ENCODE measurements at places on chromosomes 6 and 20. TPM values are rescaled to one million over a fixed set of nuclear protein-coding genes. Genes with fewer than 3 reads are reported as not detected.

DNA sequence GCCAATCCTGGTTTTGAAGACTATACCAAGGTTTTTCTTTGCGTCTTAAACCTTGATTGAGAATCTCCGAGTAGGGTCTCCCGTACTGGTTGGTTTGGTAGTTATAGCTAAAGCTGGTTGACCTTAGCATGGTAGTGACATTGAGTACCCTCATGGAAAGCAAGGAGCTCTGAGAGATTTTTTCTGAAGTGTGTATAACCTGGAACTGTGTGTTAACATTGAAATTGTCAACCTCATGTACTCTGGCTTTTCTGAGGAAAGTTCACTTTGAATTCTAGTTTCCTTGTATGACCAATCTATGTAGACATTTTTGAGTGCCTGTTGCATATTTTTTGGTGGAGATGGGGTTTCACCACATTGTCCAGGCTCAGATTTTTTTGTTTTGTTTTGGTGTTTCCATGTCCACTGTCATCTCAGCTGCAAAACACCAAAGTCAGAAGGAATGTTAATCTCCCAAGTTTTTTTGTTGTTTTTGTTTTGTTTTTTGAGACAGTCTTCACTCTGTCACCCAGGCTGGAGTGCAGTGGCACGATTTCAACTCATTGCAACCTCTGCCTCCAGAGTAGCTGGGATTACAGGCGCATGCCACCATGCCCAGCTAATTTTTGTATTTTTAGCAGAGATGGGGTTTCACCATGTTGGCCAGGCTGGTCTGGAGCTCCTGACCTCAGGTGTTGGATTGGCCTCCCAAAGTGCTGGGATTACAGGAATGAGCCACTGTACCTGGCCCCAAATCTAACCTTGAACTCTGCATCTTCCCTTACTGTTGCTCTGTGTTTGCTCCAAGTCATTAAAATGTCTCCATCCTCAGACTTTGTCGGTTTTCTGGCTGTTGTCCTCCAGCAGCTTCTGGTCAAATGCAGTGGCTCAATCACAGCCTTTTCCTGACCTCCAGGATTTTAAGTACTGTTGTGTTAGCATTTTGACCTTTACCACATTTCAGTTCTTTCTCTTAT, 4.3 kb downstream of the RPS12 start:
- DNase-seq: no peak

The SIRPB1 gene
- 7.6 TPM for total RNA-seq

GRCh38 chr6:47451162-47451561, 26.4 kb upstream of the CD2AP start:
- DNase-seq: no peak

DNA sequence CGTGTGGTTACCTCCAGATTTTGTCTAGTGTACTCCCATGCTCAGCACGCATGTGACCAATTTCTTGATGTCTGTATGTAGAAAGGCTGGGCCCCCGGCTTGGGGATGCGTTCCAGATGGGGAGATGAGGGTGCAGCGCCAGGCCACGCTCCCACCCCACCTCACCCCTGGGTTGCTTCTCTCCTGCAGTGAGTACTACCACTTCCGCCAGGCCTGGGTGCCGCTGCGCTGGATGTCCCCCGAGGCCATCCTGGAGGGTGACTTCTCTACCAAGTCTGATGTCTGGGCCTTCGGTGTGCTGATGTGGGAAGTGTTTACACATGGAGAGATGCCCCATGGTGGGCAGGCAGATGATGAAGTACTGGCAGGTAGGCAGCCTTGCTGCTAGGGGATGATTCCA, 11.5 kb upstream of the SRF start:
- DNase-seq: no peak

DNA sequence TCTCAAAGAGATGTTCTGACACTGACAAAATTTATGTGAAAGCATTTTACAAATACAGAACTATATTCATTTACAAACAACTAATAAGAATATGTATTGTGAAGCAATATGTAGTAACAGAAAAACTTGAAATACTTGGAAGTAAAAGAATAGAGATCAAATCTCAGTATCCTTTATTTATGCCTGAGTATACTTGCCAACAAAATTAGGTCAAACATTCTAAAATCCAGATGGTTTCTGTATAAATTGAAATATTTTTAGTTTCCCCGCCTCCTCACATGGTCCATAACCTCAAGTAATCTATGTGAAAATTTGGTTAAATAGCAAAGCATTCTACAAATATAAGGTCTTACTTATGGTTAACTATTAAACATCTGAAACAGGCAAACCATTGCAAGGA, 545.4 kb downstream of the EYS start:
- no peak for DNase-seq

GRCh38 chr6:53439556-53439955, 90.8 kb upstream of the ELOVL5 start:
- no peak for DNase-seq

The PDE7B gene
- 5.4 TPM for total RNA-seq

The NCOA6 gene
- 24.4 TPM for total RNA-seq

- no peak for DNase-seq
These were observed 108.1 kb upstream of the GPR6 start for GRCh38 chr6:109870089-109870410.

The NUDT3 gene
- total RNA-seq: 32.4 TPM

GRCh38 chr6:4794140-4794707, 18.0 kb downstream of the CDYL start:
- no peak for DNase-seq

DNA sequence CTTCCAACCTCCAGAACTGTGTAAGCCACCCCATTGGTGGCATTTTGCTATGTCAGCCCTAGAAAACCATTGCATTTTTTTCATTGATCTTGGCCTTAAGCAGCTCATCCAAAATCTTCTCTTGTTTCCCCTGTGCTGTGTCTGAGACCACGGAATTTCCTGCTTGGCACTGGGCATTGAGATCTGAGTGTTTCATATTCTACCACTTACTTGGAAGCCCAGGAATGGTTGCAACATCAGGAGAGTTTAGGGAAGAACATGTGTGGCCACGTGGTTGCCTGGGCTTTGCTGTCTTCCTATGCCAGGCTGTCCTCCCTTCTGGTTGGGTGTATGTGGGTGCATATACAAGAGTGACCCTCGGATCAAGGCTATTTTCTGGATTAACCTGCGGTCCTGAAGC, 139.3 kb upstream of the PMEPA1 start:
- DNase-seq: no peak

GRCh38 chr6:167757249-167757648, 69.5 kb upstream of the AFDN start:
- DNase-seq: no peak

- DNase-seq: no peak
These were observed 586.6 kb upstream of the BTBD3 start for GRCh38 chr20:11331096-11331495.

- DNase-seq: no peak
These were observed 64.1 kb downstream of the TFAP2C start for GRCh38 chr20:56693217-56693616.

The ANKEF1 gene
- total RNA-seq: 4.9 TPM

The RAET1L gene
- total RNA-seq: not detected

DNA sequence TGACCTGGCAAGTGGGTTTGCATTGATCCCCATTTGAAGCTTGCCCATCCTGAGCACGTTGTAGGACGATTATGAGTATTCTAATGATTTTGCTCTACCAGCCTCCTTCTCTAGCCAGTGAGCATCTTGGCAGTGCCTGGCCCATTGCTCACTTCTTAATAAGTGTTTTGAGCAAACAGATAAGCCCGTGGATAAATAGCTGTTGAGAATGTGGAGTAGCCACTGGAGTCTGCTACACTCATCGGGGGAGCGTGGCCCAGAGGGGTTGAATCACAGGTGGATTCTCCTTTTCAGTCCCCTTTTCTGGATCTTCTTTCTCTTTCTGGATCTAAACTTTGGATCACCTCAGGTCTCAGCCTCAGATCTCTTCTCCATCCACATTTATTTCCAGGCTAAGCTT, 15.9 kb upstream of the EDN3 start:
- no peak for DNase-seq

DNA sequence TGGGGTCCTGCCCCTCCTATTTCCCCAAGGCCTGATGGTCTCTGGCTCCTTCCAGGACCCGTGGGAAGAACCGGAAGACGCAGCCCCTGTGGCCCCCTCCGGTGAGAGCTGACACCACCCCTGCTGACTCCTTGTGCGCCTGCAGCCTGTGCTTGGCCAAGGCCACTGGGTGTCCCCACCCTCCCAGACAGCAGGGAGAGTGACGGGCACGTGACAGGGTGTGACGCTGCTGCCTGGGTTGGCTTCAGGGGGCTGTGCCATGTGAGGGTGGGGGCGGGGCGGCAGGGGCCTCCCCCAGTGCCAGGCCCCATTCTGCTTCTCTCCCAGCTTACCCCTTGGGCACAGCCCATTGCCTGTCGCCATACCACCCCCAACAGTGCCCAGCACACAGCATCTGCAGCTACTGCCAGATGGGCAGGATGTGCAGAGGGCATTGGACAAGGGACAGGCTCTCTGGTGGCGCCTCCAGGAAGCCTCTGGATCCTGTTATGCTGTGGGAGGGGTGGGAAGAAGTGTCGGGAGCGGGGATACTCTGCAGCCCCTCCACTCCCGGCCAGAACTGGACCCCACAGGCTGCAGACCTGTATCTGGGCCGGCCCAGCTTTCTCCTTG, 2.9 kb downstream of the BIRC7 start:
- no peak for DNase-seq

DNA sequence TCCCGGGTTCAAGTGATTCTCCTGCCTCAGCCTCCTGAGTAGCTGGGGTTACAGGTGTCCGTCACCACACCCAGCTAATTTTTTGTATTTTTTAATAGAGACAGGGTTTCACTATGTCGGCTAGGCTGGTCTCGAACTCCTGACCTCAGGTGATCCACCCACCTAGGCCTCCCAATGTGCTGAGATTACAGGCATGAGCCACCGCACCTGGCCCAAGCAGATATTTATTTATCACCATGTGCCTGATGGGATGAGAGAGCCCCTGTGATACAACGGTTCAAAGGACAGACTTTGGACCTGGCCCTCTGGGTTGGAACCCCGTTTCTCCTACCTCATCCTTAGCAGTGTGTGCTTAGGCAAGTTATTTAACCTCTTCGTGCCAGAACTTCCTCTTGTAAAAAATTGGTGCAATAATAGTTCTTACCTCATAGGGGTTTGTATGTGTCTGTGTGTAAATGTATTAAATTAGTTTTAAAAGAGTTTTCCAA, 19.2 kb upstream of the STK38 start:
- no peak for DNase-seq

DNA sequence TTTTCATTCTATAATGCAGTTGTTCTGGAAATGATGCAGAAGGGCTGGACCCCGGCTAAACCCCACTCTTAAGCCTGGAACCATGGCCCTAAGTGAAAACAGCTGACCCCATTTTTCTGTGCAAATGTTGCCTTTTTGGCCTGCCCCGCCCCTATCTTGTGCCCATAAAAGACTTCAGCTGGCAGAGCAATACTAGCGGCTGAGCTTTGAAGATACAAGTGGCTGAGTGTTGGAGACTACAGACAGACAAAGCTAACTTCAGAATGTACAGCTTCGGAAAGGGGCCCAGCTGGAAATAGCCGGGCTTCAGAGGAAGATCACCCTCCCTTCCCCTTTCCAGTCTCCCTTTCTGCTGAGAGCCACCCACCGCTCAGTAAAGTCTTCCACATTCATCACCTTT, 258.6 kb upstream of the SPTLC3 start:
- no peak for DNase-seq

DNA sequence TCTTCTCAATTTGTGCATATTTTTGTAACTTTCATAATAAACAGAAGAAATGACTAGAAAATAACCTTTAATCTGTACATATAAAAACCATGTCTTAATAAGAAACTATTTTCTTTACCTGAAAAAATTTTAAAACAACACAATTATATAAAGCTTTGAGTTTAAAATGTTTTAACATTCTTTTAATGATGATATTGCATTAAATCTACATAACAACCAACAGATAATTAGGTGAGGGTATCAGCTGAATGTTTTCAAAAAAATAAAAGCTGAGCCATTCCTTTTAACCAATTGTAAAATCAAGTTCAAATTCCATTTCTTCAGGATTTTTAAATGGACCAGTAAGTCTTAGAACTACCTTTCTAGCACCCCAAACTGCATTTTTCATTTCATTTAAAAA, 1185.0 kb upstream of the CITED2 start:
- DNase-seq: no peak

GRCh38 chr6:26233649-26234420, 131.2 kb upstream of the BTN3A2 start:
- DNase-seq: no peak

DNA sequence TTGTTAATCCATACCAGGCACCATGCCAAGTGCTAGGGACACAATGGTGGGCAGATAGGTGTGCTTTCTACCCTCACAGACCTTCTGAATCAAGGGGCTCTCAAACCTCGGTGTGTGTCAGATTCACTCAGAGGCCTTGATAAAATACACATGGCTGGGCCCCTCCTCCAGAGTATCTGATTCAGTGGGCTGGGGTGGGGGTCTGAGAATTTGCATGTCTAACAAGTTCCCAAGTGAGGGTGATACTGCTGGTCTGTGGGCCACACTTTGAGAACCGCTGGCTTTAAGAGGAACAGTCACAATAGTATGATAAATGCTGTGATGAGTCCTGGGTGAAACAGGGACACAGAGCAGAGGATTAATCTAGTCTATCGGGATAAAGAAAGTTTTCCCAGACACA, 35.8 kb upstream of the SIRT5 start:
- DNase-seq: no peak

The COL11A2 gene
- 0.67 TPM for total RNA-seq

DNA sequence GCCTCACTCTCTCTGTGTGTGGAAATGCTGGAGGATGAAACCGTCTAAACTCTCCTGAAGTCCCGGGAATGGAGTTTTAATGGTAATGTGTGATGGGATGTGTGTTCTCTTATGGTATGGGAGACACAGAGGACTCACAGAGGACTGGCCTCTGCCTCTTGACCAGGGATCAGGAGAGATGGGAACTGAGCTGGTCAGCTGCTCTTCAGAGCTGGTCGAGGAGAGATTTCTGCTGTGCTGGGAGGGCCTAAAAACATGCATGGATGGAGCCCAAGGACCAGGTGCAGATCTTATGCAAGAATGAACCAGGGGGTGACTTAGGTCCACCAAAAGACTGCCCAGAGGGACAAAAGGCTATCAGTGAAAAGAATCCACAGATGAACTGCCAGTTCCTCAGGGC, 27.3 kb upstream of the GMDS start:
- DNase-seq: no peak

- no peak for DNase-seq
These were observed 6.3 kb upstream of the UTRN start for GRCh38 chr6:144278659-144279314.

The SPTLC3 gene
- total RNA-seq: 6.5 TPM

DNA sequence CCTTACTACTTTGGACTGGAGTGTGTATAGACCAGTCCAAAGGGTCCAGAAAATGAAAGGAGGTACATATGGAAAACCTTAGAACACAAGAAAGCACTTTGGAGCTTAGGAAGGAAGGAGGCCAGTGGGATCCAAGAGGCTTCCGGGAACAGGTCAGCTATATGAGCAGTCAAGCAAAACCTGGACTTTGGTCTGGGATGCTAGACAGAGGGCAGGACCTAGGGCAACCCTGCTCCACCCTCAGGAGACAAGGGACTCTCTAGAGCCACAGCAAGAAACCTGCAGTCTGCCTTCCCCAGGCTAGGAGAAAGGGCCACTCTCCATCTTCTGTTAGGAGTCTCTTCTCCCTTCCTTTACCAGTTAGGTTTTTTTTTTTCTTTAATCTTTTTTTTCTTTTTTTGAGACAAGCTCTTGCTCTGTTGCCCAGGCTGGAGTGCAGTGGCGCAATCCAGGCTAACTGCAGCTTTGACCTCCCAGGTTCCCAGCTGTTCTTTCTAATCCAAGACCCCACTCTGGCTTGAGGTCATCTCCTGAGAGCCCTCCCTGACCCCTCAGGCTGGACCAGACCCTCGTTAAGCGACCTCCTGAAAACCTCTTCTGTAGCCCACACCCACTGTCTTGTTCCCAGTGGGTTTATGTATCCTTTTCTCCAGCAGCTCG, 4.6 kb downstream of the KCNK5 start:
- DNase-seq: no peak

The SNRPB gene
- total RNA-seq: 112 TPM
